ENCODE measurements at places on chromosomes 2 and 18. TPM values are rescaled to one million over a fixed set of nuclear protein-coding genes. Genes with fewer than 3 reads are reported as not detected.

The GRB14 gene
- total RNA-seq = 0.89 TPM

The CELF4 gene
- total RNA-seq = not detected

The KIF5C gene
- 0.66 TPM for total RNA-seq

The GKN2 gene
- not detected for total RNA-seq

The MYCN gene
- total RNA-seq = not detected

The ZC3H8 gene
- total RNA-seq = 1.9 TPM

The DPYSL5 gene
- total RNA-seq = not detected

The EML6 gene
- total RNA-seq = 1.1 TPM

The REG3A gene
- total RNA-seq = not detected

The FLACC1 gene
- total RNA-seq = 1.4 TPM

The WNT10A gene
- not detected for total RNA-seq

The NAPG gene
- total RNA-seq = 50.6 TPM

The SGPP2 gene
- total RNA-seq = not detected

The FBXO15 gene
- 1.1 TPM for total RNA-seq

The MLPH gene
- total RNA-seq = 110 TPM

The ZCCHC2 gene
- total RNA-seq = 5.6 TPM

The SCYGR4 gene
- total RNA-seq = not detected

The PLCD4 gene
- 2.6 TPM for total RNA-seq

The ZNF804A gene
- total RNA-seq = 11.5 TPM

The HOXD1 gene
- not detected for total RNA-seq

The HOXD12 gene
- 0.33 TPM for total RNA-seq

The ERLEC1 gene
- total RNA-seq = 123 TPM

The RAB6C gene
- total RNA-seq = under 0.01 TPM

The CABYR gene
- total RNA-seq = 7.2 TPM

The TET3 gene
- total RNA-seq = 4.2 TPM

The B3GNT7 gene
- 0.11 TPM for total RNA-seq

The ASPRV1 gene
- total RNA-seq = 0.11 TPM

The SNED1 gene
- total RNA-seq = 7.5 TPM

The UGT1A6 gene
- not detected for total RNA-seq

The NPHP1 gene
- 5.6 TPM for total RNA-seq

The C2orf42 gene
- total RNA-seq = 20.0 TPM

The UGT1A5 gene
- not detected for total RNA-seq

The SERPINB10 gene
- total RNA-seq = 1.00 TPM

The TYMS gene
- 49.2 TPM for total RNA-seq

The ALPI gene
- total RNA-seq = not detected

The ANKRD30B gene
- total RNA-seq = 0.55 TPM

The CLHC1 gene
- 11.5 TPM for total RNA-seq

The PRKAG3 gene
- not detected for total RNA-seq

The COL4A4 gene
- total RNA-seq = 2.7 TPM

The FOSL2 gene
- 33.3 TPM for total RNA-seq

The TBR1 gene
- not detected for total RNA-seq

The NGEF gene
- 1.2 TPM for total RNA-seq

The CXCR4 gene
- 0.11 TPM for total RNA-seq

The COLEC12 gene
- total RNA-seq = 13.2 TPM

The HOXD11 gene
- total RNA-seq = 3.0 TPM

The DHRS9 gene
- total RNA-seq = not detected

The BOLL gene
- total RNA-seq = not detected

The RESP18 gene
- total RNA-seq = not detected

The OSR1 gene
- total RNA-seq = 3.9 TPM

The CENPA gene
- 7.7 TPM for total RNA-seq

The VWC2L gene
- total RNA-seq = under 0.01 TPM

The RFX8 gene
- total RNA-seq = 15.3 TPM

The GLI2 gene
- total RNA-seq = 5.1 TPM

The OXER1 gene
- total RNA-seq = not detected

The UGT1A10 gene
- not detected for total RNA-seq
